Omental fat pad (tissue), 4 donors: ENCODE measurements at places on chromosomes 2 and 18. TPM values are rescaled to one million over a fixed set of nuclear protein-coding genes. Genes with fewer than 3 reads are reported as not detected.

The GLI2 gene
- total RNA-seq = 1.3 TPM

DNA sequence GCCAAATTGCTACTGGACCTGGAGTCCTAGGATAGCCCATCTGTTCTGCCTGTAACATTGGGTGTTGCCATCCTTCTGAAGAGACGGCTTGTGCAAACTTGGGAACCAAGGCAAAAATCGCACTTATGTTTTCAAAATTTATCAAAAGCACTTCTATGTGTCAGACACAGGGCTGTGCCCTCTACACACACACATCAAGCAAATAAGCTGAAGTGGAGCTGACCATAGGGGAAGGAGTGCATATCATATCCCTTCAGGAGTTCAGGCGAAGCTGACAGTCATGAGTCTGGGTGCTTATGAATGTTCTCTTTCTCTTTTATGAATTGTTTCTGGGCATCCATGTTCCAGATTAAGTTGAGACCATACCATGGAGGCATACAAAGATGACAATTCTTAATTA lies 247.9 kb downstream of the CYRIA start:
- no peak for DNase-seq

DNA sequence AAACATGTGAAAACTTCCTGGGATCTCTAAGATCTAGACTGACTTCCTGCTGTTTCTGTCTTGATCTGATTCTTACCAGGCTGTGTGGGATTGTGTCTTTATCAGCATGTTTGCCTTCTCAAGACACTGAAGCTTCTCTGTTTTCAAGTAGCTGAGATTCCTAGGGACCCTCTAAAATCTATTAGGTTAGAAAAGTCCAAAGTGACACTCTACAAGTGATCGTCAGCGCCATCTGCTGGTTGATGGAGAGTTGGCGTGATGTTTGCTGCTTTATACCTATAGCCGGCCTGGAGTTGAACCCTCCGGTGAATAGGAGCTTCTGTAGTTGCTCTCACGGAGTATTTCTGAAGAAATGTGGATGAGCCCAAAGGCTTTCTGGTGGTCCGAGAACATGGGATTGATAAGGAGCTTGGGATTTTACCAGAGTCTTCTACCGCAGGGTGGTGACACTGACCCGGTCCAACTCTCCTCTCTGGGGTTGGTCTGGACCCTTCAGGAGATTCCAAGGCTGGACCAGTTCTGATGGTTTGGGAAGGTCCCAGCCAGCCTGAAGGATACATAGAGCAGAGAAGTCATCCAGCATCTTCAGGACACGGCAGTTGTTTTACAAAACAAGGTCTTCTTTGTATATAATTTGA lies 96.0 kb upstream of the TTC39C start:
- DNase-seq = peak; percentile 93

DNA sequence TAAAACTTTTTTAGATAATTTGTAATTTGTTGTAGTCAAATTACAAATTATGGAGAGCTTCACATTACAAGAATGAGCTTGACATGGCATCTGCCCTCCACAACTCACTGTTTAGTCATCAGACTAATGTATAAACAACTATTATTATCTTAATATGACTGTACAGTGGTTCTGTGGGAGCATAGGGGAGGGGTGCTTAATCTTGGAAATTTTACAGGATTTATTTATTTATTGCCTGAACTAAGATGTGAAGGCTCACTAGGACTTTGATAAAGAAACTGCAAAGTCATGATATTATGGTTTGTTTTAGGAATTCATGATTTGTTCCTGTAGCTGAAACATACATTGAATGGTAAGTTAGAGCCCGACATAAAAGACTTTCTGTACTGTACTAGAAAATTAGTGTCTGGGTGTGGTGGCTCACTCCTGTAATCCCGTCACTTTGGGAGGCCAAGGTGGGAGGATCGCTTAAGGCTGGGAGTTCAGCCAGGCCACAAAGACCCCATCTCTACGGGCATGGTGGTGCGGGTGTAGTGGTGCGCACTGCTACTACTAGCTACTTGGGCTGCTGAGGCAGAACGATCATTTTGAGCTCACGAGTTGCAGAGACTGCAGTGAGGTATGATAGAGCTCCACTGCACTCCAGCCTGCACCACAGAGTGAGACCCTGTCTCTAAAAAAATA lies 2.1 kb downstream of the MARCHF7 start:
- no peak for DNase-seq

- DNase-seq = no peak
Measured at GRCh38 chr2:43824951-43825493, 13.6 kb downstream of the ABCG5 start.

DNA sequence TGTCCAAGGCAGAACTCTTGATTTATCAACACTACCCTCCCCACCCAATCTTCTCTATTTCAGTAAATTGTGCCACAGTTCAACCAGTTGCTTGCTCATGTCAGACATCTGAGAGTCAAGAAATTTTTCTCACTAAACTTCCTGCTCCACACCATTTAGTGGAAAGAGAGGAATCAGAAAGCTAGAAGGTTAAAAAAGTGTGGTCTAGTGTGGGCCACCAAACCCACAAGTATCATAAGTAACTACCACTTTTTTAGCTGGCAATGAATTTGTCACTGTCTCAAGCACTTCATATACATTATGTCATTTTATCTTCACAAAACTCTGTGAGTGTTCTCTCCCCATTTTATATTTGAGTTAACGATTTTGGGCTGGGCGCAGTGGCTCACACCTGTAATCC lies 16.6 kb upstream of the MSTN start:
- no peak for DNase-seq

- no peak for DNase-seq
Measured at GRCh38 chr18:8766559-8767293, 61.4 kb downstream of the MTCL1 start.
